ENCODE measurements at places on chromosomes 11 and 22.

- DNase-seq, result no peak
Measured at GRCh38 chr11:32821917-32822560, 7.7 kb upstream of the PRRG4 start.

DNA sequence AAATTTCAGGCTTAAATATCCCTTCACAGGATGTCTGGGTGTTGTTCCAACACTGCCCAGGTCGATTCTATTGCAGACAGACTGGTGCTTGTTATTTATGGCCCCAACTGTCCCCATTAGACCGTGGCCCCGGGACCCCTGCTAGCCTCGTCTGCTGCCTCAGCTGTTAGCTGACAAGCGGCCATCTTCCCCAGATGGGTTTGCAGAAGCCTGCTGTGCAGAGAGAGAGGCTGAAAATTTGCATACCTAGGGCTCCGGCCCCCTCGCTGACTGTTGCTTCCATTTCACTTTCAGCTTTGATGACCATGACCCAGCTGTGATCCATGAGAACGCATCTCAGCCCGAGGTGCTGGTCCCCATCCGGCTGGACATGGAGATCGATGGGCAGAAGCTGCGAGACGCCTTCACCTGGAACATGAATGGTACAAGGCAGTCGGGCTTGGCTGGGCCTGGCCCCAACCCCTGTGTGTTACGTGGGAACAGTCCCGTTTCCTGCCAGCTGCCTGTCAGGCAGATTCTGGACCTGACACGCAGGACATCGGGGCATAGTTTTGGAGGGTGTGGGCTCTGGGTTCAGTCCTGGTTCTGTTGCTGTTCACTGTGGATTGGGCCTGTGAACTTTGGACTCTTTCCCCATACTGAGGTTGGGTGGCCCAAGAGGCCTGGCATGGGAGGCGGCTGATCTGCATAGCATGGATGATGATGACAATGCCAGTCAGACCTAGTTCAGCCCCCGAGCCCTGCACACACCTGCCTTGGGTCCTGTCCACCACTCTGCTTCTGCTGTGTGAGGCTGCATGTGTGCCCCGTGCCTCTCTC is 16.4 kb downstream of the SMARCB1 start:
- DNase-seq, result no peak

GRCh38 chr11:76987203-76987602 is 47.0 kb upstream of the B3GNT6 start:
- DNase-seq, result no peak

DNA sequence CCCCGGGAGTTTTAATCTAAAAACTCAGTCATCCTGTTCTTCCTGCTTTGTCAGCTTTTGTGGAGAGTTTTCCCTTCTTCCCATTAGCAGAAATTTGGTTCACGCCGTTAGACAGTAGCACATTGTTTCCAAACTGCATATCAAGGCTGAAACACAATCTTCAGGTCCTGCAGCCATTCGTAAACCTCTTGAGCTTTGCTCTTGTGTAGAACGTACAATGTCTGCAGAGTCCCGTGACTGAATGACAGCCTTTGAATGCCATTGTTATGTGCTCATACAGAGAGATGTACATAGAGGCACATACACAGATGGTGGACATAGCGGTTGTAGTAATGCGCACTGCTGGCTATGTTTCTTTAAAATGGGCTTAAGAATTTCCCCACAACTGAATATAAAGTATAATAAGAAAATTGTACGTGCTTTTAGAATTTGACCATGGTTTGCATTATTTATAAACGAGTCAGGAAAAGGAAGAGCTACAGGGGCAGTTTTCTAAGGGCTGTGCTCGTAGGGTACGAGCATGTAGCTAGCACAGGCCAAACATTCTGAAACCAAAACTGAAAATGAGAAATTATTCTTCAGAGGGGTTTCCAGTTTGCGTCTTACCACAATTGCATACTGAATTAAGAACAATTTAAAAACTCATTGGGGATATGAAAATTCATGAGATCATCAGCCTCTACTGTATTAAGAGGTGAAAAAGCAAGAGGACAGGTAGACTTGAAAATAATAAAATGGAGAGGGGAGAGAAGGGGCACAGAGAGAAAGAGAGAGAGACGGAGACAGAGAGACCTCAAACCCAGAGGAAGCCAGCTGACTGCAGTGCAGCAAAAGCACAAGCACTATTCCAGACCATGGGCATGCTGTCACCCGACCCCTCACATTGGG is 310.1 kb downstream of the CADM1 start:
- no peak for DNase-seq

GRCh38 chr22:49948958-49949913 is 11.3 kb upstream of the PIM3 start:
- no peak for DNase-seq

- DNase-seq, result no peak
Measured at GRCh38 chr11:116853461-116854073, 16.1 kb upstream of the APOA1 start.

DNA sequence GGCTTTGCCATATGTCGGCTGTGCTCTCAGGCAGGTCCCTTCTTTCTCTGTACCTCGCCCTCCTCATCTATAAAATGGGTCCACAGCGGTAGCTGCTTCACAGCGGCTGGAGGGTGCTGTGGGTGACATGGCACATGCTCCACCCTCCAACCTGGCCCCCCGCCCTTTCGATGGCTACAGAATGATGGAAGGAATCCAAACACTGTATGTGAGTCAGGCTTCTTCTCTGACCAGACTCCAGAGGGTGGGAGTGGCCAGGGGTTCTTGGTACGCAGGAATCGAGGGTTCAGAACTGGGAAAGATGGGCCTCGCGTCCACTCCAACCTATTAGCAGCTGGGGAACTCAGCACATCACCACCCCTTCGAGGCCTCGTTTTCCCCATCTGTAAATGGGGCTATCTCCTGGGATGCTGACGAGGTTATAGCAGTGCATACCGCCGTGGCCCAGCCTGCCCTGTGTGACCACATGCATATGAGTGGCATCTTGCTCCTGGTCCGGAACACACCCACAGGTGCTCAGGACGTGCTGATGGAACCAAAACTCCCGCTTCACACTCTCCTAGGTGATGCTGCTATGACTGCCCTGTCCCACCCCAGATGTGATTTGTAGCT is 26.4 kb downstream of the MN1 start:
- DNase-seq, result no peak

DNA sequence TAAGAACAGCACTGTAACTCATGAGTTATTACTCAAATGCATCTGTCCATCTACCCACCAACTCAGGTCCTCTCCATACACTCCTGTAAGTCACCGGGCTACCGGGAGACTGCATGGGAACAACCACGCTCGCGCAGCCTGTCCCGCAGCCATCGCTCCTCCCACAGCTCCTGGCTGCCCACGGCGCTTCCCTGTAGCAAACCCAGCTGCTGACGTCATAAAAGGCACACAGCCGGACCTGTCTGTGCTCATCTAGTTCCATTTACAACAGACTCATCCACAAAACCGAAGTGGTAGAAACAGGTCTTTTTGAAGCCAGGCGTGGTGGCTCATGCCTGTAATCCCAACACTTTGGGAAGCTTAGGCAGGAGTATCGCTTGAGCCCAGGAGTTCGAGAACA is 23.4 kb upstream of the PACSIN2 start:
- DNase-seq, result no peak

- no peak for DNase-seq
Measured at GRCh38 chr11:69664901-69665300, 10.3 kb downstream of the LTO1 start.

DNA sequence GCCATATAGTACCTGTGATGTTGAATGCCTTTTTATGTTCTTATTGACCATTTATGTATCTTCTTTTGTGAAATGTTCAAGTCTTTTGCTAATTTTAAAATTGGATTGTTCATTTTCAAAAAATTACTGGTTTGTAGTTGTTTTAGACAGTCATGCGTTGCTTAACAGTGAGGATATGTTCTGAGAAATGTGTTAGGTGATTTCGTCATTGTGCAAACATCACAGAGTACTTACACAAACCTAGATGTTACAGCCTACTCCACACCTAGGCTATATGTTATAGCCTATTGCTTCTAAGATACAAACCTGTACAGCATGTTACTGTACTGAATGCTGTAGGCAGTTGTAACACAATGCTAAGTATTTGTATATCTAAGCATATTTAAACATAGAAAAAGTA is 32.5 kb downstream of the PDE3B start:
- DNase-seq, result no peak

GRCh38 chr11:106827687-106828086 is 190.6 kb downstream of the GUCY1A2 start:
- no peak for DNase-seq

DNA sequence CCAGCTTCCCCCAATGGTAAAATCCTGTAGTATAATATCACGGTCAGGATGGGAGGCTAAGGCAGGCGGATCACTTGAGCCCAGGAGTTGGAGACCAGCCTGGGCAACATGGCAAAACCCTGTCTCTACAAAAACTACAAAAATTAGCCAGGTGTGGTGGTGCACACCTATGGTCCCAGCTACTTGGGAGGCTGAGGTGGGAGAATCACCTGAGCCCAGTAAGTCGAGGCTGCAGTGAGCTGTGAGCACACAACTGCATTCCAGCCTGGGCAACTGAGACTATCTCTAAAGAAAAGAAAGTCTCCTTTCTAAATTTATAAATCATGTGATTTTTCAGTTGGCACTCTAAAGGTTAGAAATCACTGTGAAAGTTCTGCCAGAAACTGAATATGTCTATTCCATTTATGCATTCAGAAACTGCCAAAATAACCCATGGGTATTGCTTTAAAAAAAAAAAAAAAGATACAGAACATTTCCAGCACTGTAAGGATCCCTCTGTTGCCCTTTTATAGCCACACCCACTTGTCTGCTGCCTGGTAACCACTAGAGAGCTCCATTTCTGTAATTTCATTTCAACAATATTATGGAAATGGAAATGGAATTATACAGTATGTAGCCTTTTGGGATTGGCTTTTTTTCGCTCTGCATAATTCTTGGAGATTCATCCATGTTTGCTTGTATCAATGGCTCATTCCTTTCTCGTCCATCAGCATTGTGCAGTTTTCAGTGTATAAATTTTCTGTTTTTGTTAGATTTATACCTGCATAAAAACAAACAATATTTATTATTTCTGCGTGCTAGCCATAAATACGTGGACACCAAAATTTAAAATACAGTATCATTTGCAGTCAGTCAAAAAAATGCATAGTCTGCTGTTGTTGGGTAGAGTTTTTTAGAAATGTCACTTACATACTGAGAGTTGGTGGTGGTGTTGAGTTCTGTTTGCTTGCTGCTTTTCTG is 9.4 kb downstream of the CDC45 start:
- DNase-seq, result no peak

GRCh38 chr22:50260434-50260800 is 1.1 kb downstream of the MAPK12 start:
- no peak for DNase-seq

- DNase-seq, result no peak
Measured at GRCh38 chr11:17864478-17864941, 129.9 kb downstream of the KCNC1 start.

DNA sequence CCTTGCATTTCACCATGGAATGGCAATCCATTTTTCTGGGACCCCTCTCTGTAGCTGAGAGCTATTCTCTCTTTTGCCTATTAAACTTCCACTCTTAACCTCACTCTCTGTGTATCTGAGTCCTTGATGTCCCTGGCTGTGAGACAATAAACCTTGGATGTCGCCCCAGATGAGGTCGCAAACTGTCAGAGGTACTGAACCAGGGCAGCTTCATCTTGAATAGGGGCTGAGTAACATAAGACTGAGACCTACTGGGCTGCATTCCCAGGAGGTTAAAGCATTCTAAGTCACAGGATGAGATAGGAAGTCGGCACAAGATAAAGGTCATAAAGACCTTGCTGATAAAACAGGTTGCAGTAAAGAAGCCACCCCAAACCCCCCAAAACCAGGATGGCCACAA is 68.0 kb downstream of the RSF1 start:
- no peak for DNase-seq
